Bronchial smooth muscle cell (primary cell): ENCODE measurements at places on chromosomes 7 and 10. TPM values are rescaled to one million over a fixed set of nuclear protein-coding genes. Genes with fewer than 3 reads are reported as not detected.

RPEL1 gene
- under 0.01 TPM in 1 of 2 replicates, not detected in the other for total RNA-seq

RAB19 gene
- not detected in 2 replicates for total RNA-seq

METTL27 gene
- total RNA-seq: 8.3 and 11.8 TPM in 2 replicates

H2BK1 gene
- total RNA-seq: not detected in 2 replicates

OPN4 gene
- total RNA-seq: not detected in 2 replicates

ETV1 gene
- total RNA-seq: 6.6 and 28.7 TPM in 2 replicates

TSPAN12 gene
- 2.0 and 3.9 TPM in 2 replicates for total RNA-seq

GTPBP10 gene
- 13.2 and 26.4 TPM in 2 replicates for total RNA-seq

KAT6B gene
- total RNA-seq: 22.8 and 26.5 TPM in 2 replicates

EVX1 gene
- total RNA-seq: not detected in 2 replicates

NPSR1 gene
- not detected in 2 replicates for total RNA-seq

STEAP1 gene
- 20.0 and 30.7 TPM in 2 replicates for total RNA-seq

PRKCQ gene
- under 0.01 and 0.17 TPM in 2 replicates for total RNA-seq

SLIT1 gene
- total RNA-seq: under 0.01 TPM in 2 replicates

SHTN1 gene
- 1.2 and 1.3 TPM in 2 replicates for total RNA-seq

BBIP1 gene
- total RNA-seq: 14.1 and 18.6 TPM in 2 replicates

DYNC1I1 gene
- 0.17 and 0.47 TPM in 2 replicates for total RNA-seq

PDZD7 gene
- 1.8 and 2.0 TPM in 2 replicates for total RNA-seq

TAF6 gene
- total RNA-seq: 17.9 and 23.8 TPM in 2 replicates

VSTM2A gene
- total RNA-seq: not detected in 2 replicates
